Dorsolateral prefrontal cortex (tissue), 122 donors: ENCODE measurements at places on chromosomes 3 and 15.

DNA sequence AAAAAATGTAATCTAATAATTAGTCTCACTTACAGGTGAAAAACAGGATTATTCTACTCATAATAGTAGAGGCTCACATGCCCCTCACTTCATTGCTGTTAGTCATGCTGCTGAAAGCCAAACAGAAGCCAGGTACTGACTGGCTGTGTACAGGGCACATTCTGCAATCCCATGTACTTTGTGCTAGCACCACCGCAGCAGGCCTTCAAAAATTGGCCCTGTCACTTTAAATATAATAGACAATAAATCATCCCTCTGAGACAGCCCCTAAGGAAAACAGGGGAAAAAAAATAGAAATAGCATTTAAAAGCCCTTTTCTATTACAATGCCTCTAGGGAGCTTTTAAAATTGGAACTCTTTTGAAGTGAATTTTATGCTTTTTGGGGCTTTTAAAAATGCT, 723.8 kb downstream of the TUSC7 start:
- DNase-seq, result no peak

GRCh38 chr3:42122261-42123011, 31.3 kb downstream of the TRAK1 start:
- DNase-seq, result peak; percentile 60

DNA sequence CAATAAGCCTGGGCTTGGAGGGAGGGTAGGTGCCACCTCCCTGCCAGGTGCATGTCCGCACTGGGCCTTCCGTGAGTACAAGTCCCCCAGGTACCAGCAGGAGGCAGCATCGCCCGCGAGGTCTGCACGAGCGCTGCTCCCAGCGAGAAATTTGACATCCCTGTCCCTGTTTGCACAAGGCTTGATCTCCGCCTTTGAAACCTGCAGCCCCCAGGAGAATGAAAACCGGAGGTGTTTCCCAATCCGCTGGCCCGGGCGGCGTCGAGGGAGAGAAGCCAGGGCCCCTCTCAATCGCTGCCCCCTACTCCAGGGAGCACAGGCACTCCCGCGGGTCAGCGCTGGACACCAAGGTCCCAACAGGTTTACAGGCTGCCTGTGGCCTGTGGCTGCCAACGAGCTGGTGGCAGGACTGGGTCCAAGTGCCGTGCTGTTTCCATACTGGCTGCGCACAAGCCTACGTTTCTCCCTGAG, 961 bp downstream of the HAPLN3 start:
- DNase-seq, result peak; percentile 50

- no peak for DNase-seq
Observed at GRCh38 chr3:186032321-186032720, 76.6 kb downstream of the ETV5 start.

DNA sequence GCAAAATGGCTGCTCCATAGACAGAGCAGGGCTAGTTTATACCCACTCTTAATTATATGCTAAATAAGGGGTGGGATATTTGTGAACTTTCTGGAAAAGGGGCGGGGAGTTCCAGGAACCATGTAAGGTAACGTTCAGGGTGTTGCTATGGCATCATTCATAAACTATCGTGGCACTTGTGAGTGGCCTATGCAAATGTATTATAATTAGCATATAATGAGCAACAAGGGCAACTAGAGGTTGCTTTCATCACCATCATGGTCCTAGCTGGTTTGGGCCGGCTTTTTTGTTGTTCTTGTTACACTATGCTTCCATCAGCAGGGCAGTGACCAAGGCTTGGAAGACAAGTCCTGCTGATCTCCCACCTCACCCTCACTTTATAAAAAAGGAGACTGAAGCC, 43.2 kb upstream of the FGD5 start:
- DNase-seq, result no peak

DNA sequence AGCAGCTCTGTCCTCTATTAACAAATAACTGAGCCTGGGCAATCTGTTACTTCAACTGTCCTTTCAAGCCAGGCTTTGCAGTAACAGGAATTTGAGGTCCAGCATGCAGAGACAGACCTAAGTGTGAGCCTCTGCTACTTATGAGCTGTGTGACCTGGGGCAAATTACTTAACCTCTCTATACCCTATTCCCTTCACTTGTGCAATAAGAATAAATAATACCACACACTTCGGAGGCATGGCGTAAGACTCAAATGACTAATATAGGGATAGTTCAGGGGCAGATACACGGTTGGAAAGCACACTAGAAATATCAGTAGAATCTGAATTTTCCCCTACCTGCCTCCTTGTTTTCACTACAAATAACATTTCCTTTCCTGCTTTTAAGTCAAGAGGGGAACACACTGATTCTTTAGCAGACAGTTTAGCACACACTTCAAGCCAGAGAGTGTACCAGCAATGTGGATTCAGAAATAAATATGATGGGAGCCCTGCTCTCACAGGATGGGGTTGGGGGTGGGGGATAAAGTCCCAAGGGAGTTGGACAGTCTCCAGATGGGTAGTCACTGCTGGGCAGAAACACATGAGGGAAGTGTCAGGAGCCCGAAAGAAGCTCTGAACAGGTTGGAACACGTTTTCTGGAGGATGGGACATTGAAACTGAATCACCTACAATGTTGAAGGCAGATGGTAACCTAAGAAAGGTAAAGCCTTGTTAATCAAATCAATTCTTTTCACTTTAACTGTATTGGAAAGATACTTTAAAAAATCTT, 61.8 kb upstream of the RBP1 start:
- DNase-seq, result no peak

DNA sequence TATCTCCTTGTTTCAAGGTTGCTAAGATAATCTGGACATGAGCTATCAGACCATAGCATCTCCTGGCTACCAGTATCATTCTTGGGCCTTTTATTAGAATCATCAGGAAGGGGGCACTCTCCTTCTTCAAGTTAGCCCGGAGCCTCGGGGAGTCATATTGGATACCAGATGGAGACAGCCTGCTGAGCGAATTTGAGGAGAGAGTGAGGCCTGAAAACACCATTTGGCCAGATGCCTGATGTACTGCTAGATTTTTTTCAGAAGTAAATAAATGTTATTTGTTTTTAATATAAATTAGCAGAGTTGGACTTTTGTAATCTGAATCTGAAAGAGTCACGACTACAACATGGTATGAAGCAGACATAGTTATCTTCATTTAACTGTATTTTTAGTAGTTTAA, 848.6 kb downstream of the IGSF11 start:
- no peak for DNase-seq

- DNase-seq, result no peak
Observed at GRCh38 chr3:53748512-53749271, 97.5 kb downstream of the CHDH start.

DNA sequence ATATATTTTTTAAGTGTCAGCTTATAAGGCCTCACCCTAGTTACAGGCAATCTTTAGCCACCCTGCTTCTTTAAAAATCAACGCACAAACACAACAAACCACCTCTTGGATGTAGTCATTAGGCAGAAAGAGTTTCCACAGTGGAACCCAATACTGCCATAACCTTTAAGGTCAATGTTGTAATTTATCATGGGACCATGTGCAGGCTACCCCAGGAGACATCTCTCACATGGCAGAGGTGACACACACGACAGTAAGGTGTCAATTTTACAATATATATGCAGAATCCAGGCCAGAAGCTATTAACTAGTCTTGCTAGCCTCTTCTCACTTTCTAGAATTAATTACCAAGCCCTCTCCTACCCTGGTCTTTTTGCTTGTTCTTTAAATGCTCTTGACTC, 336.5 kb downstream of the MAGI1 start:
- DNase-seq, result no peak

- no peak for DNase-seq
Observed at GRCh38 chr15:51649659-51650521, 27.3 kb upstream of the DMXL2 start.

DNA sequence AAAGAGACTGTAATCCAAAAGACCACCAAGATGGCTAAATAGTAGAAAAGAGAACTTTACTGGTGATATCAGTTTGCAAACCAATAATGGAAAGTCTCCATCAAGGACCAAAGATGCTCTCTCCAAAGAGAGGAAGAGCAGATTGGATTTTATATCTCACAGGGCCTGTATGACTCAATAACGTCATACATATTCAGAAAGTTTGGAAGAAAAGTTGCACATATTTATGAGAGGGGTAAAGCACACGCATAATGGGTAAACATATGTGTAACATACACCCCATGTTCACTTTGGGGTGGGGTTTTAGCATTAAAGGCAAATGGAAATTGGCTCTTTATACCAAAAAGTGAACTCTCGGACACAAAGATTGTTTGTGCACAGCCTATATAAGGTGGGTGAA, 274.5 kb upstream of the POU1F1 start:
- no peak for DNase-seq

GRCh38 chr3:12132881-12133280, 25.8 kb downstream of the TIMP4 start:
- no peak for DNase-seq

- no peak for DNase-seq
Observed at GRCh38 chr3:125058529-125058928, 2.7 kb upstream of the HEG1 start.

- DNase-seq, result no peak
Observed at GRCh38 chr3:131716007-131716406, 213.2 kb upstream of the MRPL3 start.

- no peak for DNase-seq
Observed at GRCh38 chr3:54360320-54360719, 238.0 kb downstream of the CACNA2D3 start.

DNA sequence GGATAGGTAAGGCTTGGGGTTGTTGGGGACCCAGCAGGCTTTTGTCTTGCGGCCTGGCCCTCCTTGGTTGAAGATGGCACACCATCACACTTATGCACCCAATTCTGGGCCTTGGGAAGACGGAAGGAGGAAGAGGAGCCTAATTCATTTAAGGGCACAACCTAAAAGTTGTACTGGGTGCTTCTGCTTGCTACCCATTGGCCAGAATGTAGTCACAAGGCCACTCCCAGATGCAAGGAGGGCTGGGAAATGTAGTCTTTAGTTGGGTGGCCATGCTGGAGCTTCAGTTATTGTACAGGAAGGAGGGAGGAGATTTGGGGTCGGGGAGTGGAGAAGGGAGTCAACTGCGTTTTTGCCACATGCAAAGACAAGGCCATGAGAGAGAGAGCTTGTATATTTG, 109.2 kb downstream of the TMEM266 start:
- DNase-seq, result no peak

DNA sequence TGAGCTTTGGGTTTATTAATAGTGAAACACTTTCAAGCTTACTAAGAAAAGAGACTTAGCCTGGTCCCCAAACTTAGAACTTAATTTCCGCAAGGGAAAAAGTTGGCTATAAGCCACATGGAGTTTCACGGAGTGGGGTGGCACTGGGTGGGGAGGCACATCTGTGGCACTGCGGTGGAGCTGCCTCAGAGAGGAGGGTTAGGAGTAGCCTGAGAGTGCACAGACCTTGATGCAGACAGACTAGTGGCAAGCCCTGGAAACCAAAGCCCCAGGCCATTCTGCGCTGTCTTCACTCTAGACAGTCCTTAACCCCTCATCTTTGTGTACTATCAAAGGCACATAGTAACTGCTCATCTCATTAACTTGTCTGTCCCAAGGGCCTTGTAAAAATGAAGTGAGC, 22.0 kb downstream of the CXCR6 start:
- no peak for DNase-seq

GRCh38 chr3:161671141-161671540, 174.5 kb downstream of the OTOL1 start:
- no peak for DNase-seq

GRCh38 chr3:46829699-46830208, 33.5 kb downstream of the MYL3 start:
- DNase-seq, result no peak

DNA sequence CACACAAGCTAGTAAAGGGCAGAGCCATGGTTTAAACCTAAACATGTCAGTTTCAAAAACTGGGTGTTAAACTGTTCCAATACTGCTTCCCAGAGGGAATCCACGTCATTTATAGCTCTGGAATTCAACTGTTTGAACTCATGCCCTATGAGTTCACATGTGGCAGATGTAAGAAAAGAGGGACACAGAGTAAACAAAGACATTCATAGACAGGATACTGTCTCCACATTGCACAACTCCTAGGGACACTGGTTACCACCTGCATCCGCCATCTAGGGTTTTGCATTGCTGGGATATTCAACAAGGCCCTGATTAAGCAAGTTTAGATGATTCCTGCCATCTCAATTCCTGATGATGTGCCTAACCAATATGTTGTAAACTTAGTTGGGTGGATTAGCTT, 134.1 kb upstream of the COL8A1 start:
- no peak for DNase-seq

GRCh38 chr3:3353153-3353552, 173.7 kb upstream of the CRBN start:
- no peak for DNase-seq

- no peak for DNase-seq
Observed at GRCh38 chr3:197022405-197023231, 7.0 kb downstream of the MELTF start.

DNA sequence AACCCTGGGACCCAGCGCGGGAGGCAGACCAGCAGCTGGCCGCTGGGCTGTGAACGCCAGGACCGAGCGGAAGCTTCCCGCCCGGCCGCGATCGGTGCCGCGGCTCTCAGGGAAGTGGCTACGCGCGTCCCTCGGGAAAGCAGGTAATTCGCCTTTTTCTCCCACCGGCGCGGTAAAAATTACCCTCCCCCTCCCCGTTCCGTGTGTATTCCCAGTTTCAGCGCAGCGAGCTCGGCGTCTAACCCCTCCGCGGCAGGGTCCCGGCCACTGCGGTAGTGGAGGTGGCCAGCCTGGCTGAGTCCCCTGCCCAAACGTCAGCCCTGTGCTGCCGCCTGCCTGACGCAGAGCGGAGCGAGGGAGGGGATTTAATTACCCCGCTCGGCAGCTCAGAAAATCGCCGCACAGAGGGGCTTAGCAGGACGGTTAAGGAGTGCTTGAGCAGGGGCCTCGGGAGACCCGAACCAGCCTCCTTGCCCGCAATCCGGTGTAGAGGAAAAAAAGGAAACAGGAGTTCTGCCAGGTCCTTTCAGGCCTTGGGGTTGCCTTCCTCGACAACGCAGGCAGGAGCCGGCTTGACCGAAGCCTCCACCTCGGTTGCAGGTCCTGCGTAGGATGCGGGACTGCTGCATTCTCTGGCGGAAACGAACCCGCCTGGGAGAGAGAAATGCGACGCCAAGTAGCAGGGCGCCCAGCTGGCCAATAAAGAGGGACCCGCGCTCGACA, 2.9 kb downstream of the GATA2 start:
- peak; percentile 39 for DNase-seq

GRCh38 chr3:156371701-156372100, 183.2 kb downstream of the SSR3 start:
- DNase-seq, result no peak

GRCh38 chr15:56245871-56246814, 2.5 kb upstream of the RFX7 start:
- DNase-seq, result peak; percentile 82
